ENCODE measurements at places on chromosomes 3 and 15.

- DNase-seq: peak; percentile 24
Measured at GRCh38 chr15:89673165-89673512, 6.0 kb downstream of the PLIN1 start.

DNA sequence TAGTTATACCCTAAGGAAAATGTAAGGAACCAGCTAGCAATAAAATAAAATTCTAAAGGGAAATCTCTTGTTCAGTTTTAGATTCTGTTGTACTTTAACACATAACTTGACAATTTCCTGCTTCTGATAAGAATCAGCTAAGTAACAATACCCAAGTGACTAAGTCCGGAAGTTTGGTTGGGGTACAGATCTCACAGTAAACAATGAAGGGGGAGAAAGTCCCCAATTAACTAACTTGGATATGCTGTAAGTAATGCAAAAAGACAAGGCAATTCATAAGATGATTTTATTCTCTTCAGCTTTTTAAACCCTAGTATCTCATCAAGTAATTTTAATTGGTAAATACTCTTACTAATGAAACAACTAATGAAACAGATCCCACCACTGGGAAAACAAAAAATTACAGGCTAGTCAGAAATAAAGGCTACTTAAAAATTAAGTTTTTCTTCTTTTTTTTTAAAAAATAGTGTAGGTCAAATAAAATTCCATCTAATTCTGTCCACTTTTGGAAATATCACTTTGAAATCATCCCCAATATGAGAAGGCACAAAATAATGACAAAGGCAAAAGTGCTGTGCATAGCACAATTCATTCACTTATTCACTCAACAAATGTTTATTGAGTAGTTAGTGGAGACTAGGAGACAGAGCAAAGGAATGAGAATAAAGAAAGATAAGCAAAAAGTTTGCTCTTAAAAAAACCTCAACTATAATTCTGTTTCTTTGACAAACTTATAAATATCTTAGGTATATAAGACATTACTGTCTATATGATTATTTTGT, 37.8 kb upstream of the IL20RB start:
- DNase-seq: peak; percentile 56

DNA sequence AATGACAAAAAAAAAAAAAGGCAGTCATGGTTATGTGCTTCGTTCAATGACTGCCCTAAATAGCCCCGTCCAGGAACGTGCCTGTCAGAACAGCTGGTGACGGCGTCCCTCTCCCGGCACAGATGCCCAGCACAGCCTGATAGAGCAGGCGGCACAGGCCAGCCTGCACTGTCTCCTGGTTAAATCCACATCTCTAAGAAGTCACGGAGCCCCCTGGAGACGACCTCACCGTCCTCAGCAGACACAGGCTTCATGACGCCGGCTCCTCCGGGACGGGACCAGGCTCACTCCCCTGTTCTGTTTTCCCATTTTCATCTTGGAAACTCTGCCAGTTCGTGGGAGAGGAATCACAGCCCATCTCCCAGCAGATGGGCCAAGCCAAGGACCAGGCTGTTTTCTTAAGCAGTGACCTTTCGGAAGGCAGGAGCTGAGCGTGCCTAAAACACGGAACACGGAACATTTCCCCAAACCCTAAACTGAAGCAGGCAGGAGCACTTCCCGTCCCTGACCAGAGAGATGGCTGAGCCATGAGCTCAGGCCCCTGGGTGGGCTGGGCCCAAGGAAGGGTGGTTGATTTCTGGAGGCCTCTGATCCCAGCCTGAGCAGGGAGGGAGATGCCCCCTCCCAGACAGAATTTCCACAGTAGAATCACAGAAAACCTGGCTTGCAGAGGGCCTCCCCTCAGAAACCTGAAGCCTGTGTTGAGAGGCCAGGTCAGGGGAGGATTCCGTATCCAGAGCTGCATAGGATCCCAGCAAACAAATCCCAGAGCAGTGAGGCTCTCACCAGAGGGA, 35.9 kb downstream of the ADCY5 start:
- DNase-seq: no peak

DNA sequence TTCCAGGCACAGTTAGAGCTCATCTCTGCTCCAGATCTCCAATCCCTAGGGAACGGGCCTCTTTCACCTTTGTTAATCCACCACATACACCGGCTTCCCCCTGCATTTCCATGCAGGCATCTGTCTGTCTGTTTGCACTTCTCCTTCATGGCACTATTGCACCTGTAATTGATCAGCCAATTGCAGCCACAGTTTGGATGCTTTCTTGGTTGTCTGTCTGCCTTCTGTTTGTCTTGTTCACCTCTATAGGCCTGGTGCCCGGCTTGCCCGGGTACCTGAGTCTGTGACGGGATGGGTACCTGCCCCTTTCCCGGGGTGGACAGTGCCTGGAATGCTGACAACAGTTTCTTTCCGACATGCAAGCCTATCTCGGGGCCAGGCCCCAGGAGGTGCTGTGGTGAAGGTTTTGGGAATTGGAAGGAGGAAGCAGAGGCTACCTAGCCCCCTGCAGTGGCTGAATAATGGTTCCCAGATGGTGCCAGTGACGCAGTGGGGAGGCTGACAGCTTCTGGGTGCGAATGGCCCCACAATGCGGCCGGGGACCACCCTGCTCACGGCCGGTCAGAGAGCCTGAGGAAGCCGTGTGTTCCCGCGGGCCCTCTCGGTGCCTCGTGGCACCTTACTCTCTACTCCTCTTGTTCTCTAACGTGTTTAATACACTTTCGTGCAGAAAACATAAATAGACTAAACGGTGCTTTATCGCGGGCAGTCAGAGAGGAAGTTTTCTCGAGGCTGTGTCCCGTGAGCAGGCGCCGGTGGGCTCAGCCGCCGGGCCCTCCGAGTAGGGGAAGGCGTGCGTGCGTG, 31.3 kb upstream of the RAB6B start:
- DNase-seq: no peak

DNA sequence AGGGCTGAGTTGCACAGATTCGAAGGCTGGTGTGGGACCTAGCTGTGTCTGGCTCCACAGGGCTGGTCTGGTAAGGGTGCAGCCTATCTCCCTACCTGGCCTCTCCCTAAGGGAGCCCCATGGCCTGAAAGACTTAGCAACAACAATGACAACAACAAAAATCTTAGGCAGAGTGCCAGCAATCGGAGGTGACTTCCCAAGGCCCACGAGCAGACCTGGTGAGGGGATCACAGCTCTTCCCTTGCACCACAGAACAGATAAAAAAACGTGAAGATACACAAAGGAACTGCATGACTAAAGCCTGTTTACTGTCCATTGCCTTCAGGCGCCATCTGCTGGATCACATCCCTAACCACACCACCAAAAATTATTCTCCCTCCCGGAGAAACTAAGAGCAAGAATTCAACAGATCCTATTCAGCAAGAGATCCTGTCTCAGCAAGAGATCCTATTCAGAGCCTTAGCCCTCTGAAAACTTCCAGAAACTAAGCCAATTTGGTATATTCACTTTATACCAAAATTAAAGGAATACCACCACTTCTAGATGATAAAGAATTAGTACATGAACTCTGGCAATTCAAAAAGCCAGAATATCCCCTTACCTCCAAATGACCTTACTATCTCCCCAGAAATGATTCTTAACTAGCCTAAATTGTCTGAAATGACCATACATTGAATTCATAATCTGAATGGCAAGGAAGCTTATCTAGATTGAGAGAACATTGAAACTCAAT, 24.1 kb upstream of the OR5K4 start:
- peak; percentile 65 for DNase-seq

- no peak for DNase-seq
Measured at GRCh38 chr3:192841428-192841827, 76.2 kb downstream of the MB21D2 start.

DNA sequence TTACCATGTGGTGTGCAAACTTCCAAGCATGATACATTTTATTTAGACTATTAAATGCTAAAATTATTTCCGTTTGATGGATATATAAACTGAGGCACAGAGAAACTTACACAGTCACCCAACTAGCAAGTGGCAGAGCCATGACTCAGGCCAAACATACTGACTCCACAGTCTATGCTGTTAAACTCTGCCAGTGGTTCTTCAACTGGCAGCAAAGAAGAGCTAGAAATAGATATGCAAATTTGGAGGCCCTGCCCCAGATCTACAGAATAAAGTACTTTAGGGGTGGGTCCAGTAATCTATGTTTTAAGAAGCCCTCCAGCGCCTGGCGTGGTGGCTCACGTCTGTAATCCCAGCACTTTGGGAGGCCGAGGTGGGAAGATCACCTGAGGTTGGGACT, 400.0 kb downstream of the FOXP1 start:
- no peak for DNase-seq

GRCh38 chr15:32878869-32879805, 161.3 kb downstream of the GREM1 start:
- no peak for DNase-seq

- no peak for DNase-seq
Measured at GRCh38 chr3:126064627-126065258, 19.2 kb downstream of the SLC41A3 start.

DNA sequence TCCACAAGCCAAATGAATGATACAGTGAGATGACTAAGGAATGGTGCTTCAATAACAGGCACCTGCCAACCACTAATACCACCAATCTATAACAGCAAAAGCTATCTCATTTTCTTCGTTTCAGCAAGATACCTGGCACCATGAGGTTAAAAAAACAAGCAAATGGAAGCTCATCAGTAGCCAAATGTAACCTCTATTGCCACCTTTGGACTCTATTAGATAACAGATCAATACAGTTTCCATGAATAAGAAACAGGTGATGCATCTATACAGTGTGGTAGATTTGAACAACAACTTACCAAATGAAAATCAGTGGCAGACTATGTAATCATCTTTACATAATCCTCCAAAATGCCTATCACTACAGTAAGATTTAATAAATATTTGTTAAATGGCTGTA, 32.8 kb downstream of the PLOD2 start:
- no peak for DNase-seq

DNA sequence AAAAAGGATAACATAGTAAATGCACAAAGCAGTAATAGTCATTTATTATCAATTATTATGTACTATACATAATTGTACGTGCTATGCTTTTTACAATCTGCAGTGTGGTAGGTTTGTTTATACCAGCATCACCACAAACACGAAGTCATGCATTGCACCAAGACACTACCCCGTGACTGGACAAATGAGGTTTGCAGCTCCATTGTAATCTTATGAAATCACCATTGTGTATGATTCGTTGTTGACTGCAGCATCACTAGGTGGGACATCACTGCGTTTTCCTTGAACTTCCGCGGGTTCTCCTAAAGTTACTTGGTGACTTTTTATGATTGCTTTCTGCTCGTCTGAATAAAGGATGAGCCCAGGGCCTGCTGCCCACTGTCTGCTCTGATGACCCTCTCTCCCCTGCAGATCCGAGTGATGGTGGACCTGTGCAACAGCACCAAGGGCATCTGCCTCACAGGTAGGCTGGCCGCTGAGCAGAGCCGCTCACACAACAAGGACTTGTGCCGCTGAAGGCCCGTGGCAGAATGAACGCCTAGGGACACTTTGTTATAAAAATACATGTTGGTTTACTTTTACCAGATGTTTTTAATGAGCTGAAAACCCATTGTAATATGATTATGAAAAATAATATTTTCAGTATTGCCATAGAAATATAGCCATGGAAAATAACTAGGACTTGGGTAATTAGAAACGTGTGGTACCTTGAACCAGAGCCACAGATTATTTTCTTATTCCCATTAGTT, 35.8 kb downstream of the GLDN start:
- DNase-seq: peak; percentile 91

- DNase-seq: no peak
Measured at GRCh38 chr3:55673764-55674163, 186.7 kb upstream of the WNT5A start.

DNA sequence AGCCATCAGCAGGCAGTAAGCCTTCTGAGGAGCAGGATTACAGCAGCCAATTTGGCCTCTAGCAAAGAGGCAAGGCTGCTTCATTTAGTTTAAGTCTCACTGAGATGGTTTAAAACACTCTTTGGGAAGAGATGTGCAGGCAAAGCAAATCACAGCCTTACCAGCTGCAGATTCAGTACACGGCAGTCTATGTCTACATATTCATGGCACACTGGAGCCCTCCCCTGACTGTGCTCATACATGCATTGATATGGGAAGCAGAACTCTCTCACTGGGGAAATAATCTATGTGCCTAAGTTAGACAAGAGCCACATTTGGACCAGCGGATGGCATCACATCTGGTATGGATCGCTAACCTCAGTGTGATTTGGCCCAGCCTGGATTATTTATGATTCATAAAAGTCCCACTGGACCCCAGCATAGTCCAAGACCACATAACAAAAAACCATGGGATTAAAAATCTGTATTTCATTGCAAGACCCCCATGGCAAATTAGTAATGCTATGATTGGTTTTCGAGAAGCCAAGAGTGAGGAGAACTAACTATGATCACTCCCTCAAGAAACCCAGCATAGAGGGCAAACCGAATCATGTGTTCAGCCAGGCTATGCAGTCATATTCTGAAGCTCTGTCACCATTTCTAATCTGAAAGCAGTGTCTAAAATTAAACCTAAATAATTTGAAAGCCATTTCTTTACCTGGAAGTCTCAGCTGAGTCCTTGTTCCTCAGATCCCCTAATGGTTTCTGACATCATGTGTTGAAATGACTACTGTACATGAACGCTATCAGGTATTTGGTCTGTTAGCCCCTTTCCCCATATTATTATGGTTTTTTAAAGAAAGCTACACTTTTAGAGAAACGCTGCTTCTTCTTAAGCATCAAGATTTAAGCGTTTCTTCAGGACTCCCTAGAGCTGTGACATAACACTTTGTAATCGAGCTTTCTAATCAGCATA, 1.2 kb downstream of the PRICKLE2 start:
- DNase-seq: peak; percentile 57

Data from ELR (cell line).